ENCODE measurements at places on chromosomes 3 and 15. TPM values are rescaled to one million over a fixed set of nuclear protein-coding genes. Genes with fewer than 3 reads are reported as not detected.

The NPAP1 gene
- total RNA-seq, result not detected

The ZIC1 gene
- 5.9 TPM for total RNA-seq

The ARHGEF3 gene
- total RNA-seq, result 26.0 TPM

The TBC1D5 gene
- 99.1 TPM for total RNA-seq

The ARGFX gene
- not detected for total RNA-seq

The POC1A gene
- 4.6 TPM for total RNA-seq

The B3GNT5 gene
- total RNA-seq, result 23.4 TPM

The CX3CR1 gene
- total RNA-seq, result 1.5 TPM

The LEKR1 gene
- total RNA-seq, result 0.69 TPM

The GNB4 gene
- 57.4 TPM for total RNA-seq

The LSAMP gene
- total RNA-seq, result 7.9 TPM

The NMB gene
- 1.2 TPM for total RNA-seq

The TOPBP1 gene
- 39.6 TPM for total RNA-seq

The SLCO2A1 gene
- 3.7 TPM for total RNA-seq
